ENCODE measurements at places on chromosomes 2 and 18.

GRCh38 chr2:136402281-136402680 is 284.3 kb upstream of the CXCR4 start:
- DNase-seq, result no peak

DNA sequence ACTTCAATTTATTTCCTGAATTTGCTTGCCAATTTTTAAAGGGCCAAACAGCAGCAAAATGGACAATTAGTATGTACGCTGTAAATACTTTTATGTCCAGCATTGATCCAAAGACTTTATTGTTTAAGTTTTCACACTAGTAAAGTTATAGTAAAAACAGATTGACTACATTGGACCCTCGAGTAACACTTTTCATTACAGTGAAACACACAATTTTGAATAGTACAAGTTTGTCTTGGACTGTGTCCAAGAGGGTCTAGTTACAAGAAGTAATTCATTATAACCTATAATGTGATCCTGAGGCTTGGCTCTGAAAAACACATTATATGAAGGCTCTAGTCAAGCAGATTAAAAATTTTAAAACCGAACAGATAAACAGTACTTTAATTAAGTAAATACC is 11.4 kb upstream of the RBBP8 start:
- DNase-seq, result no peak

GRCh38 chr2:18077704-18078103 is 199.2 kb downstream of the KCNS3 start:
- DNase-seq, result no peak

- DNase-seq, result no peak
These were observed 921 bp downstream of the RPE start for GRCh38 chr2:210003359-210003758.

- DNase-seq, result no peak
These were observed 133.6 kb upstream of the APCDD1 start for GRCh38 chr18:10320791-10321190.

- DNase-seq, result no peak
These were observed 42.5 kb downstream of the MOB4 start for GRCh38 chr2:197558393-197558792.

DNA sequence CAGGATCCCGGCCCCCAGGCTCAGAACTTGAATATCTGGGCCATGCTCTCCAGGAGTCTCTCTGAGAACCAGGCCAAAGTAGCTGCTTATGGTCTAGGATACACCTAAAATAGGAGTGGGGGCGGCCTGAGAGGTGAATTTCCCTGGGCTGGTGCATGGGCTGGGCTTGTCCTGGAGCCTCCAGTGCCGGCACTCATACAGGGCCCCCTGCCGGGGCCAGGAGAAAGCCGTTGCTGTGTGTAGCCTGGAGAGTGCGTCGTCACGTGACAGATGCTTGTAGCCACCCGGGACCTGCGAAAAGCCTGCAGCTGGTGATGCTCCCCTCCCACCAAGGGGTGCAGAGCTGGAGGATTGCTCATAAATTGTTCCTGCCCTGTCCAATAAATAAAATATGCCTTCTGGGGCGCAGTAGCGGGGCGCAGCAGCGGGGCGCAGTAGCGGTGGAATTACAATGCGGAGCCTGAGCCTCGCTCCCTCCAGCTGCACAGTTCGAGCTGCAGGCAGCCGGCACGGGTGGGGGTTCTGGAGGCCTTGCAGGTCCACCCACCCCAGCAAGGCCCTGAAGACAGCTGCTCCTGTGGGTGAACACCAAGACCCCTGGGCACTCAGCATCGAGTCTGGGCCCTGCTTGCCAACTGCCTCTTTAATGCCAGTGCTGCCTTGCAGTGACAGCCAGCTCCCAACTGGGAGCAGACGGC is 289.9 kb downstream of the NDUFA10 start:
- DNase-seq, result no peak

DNA sequence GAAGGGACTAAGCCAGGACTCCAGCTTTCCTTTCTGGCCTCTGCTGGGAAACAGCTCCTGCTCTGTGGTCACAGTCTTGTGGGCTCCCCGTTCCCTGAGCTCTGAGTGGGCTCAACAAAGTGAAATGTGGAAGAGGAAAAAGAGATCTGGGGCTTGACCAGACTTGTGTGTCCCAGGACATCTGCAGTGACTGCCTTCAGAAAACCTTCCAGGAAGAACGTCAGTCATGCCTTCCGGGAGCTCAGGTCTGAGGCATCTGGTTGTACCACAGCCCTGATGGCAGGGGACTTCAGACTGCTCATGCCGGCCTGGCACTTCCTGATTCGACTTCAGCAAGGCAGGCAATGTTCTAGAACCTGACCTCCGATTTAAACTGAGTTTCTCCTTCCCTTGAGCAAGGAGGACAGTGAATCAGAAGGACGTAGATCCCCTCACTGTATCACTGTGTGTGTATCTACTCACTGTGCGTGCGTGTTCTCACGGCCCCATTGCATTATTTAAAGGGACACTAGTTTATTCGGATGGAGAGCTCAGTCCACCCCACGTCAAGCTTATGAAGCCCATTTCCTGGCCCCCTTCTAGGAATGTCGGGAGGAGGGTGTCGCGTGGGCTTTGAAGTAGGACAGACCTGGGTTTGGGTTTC is 548 bp upstream of the FBLN7 start:
- no peak for DNase-seq

DNA sequence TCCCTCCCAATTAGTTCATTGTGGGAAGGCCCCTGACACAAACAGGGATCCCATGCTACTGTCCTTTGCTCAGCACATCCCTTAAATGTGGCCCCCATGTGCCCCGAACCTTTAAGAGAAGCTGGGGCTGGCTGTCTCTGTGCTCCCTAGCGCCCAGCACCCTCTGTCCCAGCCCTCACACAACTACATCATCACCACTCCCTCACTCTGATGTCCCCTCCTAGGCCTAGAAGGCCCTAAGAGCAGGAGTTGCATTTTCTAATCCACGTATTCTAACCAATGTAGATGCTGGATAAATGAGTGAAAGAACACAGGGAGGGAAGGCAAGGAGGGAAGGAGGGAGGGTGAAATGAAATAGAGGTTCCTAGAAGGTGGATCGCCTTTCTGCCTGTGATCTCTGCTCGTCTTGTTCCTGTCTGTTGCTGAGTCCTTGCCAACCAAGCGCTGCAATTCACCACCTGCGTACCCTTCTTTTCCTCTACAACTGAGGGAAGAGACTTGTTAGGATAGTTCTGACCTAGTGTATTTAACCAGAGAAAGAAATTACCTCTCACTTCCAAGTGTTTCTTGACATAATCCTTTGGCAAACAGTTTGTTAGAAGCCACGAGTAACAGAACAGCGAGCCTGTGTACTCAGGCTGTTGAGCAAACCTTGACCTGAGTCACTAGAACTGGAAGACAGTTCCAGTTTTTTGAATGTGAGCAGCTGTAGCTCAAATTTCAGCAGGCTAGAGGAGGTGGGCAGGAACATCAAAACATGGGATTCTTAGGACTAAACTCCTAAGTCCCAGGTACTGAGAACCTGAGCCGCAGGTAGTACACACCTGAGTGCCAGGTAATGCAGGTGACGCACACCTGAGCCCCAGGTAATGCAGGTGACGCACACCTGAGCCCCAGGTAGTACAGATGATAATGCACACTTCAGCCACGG is 181.5 kb upstream of the ID2 start:
- no peak for DNase-seq

DNA sequence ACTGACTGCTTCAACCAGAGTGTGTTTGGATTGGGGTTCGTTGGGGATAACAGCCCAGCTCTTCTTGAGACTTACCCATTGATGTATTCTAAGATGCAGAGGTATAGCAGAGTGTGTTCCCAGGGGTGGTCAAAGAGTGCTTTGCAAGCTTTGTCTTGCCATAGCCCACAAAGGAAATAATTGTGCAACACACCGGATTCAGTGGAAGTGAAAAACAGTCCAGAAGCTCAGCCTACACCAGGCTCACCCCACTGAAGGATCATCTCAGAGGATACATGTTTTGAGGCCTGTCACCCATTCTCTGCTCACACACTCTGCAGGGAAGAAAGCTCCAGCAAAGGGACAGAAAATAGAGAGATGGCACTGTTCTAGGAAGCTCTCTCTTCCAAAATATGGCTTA is 9.6 kb downstream of the CACNB4 start:
- DNase-seq, result no peak

DNA sequence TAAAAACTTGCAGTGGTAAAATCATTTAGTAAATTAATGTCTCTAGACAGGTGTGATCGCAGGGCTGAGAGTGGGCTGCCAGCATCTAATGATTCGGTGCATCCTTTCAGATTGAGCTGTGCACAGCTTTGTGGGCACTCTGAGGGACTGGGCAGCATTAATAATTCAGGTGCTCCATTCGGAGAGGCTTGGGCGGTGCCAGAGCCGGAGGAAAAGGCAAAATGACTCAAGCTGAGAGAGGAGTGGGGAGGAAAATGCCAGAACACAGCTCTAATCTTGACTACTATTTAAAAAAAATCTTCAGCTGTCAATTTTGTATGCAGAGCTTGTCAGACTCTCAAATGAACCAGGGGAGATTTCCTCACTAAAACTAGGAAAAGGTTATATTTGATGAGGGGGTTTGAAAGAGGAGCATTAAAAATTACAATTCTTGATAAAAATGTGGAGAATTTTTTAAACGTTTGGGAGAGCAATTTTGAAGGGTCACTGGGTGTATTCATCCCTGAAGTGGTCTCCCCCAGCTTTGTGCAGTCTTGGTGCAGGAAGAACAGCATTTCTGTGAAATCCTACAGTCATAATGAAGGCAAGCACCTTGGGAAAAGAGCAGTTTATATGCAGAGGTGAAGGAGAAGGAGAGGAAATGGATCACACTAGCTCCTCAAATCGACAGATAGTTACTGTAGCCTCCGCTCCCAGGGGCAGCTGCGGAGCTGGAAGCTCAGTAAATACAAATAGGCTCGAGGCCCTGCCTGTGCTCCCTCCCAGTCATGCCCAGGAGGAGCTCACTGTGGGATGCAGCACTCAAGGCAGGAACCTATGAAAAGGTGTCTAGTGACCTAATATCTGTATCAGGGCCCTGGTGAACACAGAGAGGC is 535.4 kb upstream of the RAB6C start:
- no peak for DNase-seq

GRCh38 chr2:64601034-64601754 is 52.5 kb downstream of the SERTAD2 start:
- DNase-seq, result no peak

DNA sequence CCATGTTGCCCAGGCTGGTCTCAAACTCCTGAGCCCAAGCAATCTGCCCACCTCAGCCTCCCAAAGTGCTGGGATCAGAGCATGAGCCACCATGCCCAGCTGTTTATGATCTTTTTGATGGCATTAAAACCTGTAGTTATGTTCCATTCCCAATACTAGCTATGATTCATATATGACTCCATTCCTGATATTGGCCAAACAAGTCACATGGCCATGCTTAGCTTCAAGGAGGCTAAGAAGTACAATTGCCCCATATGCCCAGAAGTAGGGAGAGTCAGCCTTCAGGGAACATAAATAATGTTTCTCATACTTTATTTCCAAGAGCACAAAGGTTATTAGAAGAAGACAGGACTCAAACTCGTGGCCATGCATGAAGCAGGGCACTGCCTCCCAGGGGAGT is 132.4 kb upstream of the RAB6C start:
- DNase-seq, result no peak

DNA sequence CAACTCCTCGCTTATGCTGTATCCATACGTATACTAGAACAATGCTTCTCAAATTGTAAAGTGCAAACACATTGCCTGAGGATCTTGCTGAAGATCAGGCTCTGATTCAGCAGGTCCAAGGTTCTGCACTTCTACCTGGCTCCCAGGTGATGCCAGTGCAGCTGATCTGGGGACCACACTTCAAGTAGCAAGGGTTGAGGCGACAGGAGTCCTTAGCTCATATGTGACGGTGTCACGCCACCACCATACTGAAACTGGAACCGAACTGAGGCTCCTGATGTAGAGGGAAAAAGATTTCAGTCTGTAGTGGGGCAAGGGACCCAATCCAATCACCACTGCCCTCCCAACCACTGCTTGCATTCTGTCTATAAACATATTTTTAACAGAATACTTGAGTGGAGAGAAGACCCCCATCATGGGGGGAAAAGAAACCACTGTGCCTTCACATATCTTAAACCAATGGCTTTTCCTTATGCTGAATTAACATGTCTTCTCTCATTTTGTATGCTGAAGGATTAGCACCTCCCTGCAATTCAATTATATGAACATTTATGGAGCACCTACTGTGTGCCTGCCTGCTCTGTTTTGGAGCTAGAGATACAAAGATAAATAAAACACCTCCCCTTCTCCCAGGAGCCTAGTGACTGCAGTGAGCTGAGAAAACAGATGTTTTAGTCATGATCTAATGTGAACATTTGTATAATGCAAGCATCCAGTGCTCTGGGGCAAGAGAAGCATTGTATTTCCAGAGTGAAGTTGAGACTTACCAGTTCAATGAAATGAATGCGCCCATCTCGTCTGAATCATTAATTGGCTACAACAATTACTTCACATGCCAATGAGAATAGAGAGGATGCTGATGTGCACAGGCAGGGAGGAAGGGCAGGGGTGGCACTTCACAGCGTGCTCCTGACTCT is 6.6 kb upstream of the ASAP2 start:
- no peak for DNase-seq

GRCh38 chr2:45755585-45756335 is 104.3 kb downstream of the PRKCE start:
- DNase-seq, result no peak

DNA sequence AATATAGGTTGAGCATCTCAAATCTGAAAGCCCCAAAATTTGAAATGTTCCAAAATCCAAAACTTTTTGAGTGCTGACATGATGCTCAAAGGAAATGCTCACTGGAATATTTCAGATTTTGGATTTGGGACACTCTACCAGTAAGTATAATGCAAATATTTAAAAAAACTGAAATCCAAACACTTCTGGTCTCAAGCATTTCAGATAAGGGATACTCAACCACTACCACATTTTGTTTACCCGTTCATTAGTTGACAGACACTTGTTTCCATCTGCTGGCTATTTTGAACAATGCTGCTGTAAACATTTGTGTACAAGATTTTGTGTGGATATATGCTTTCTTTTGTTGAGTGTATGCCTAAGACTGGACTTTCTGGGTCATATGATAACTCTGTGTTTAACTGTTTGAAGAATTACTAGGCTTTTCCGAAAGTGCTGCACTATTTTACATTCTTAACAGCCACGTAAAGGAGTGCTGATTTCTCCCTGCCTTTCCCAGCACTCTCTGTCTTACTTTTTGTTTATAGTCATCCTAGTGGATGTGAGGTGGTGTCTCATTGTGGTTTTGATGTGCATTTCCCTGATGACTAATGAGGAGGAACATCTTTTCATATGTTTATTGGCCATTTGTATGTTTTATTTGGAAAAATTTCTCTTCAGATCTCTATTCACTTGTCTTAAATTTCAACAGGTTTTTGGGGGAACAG is 19.5 kb upstream of the DCDC2C start:
- DNase-seq, result no peak

GRCh38 chr2:215060861-215061536 is 77.4 kb downstream of the ABCA12 start:
- no peak for DNase-seq

- no peak for DNase-seq
These were observed 73.9 kb upstream of the ZEB2 start for GRCh38 chr2:144593803-144594202.

DNA sequence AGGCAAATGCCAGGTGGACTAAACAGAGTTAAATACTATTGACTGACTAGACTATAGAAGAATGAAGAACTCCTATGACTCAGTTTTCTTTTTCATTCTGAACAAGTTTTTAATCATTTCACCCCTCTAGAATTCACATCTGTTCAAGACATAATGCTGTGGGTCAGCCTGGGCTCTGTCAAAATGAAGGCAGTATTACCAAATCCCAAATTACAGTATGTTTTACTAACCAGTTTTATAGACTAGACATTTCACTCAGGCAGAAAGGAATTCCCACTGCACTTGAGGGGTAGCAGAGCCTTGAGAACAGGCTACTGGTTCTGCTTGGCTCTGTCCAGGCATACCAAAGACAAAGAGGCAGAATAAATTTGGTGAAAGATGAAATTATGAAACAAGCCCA is 511.7 kb downstream of the EPHA4 start:
- no peak for DNase-seq

Measured in stimulated activated CD8-positive, alpha-beta memory T cell treated with anti-CD3 and anti-CD28 coated beads, Interleukin-12 subunit alpha, Interleukin-12 subunit beta, amount 100 ng/mL, for 1 hour (primary cell).